HepG2 (cell line): ENCODE measurements at places on chromosomes 12 and 14. TPM values are rescaled to one million over a fixed set of nuclear protein-coding genes. Genes with fewer than 3 reads are reported as not detected.

- DNase-seq = no peak
Measured at GRCh38 chr12:44076871-44077270, 241.0 kb downstream of the TMEM117 start.

- DNase-seq = no peak
Measured at GRCh38 chr12:46926526-46926925, 100.7 kb upstream of the SLC38A4 start.

- no peak for DNase-seq
Measured at GRCh38 chr12:1515010-1515409, 79.4 kb downstream of the FBXL14 start.

GRCh38 chr12:47941475-47941780 is 22.0 kb upstream of the TMEM106C start:
- DNase-seq = no peak

The ALG10 gene
- 13.1 and 17.4 TPM in 2 replicates for total RNA-seq

The MGP gene
- not detected in 2 replicates for total RNA-seq
